IMR-90 (cell line): ENCODE measurements at places on chromosomes 12 and 14.
A peak's percentile ranks its signal among the peaks of the same experiment; 100 is the strongest.

- DNase-seq: no peak
Observed at GRCh38 chr14:88535149-88535548, 19.7 kb downstream of the PTPN21 start.

- no peak for DNase-seq
Observed at GRCh38 chr14:75001261-75001660, 1.5 kb upstream of the EIF2B2 start.

DNA sequence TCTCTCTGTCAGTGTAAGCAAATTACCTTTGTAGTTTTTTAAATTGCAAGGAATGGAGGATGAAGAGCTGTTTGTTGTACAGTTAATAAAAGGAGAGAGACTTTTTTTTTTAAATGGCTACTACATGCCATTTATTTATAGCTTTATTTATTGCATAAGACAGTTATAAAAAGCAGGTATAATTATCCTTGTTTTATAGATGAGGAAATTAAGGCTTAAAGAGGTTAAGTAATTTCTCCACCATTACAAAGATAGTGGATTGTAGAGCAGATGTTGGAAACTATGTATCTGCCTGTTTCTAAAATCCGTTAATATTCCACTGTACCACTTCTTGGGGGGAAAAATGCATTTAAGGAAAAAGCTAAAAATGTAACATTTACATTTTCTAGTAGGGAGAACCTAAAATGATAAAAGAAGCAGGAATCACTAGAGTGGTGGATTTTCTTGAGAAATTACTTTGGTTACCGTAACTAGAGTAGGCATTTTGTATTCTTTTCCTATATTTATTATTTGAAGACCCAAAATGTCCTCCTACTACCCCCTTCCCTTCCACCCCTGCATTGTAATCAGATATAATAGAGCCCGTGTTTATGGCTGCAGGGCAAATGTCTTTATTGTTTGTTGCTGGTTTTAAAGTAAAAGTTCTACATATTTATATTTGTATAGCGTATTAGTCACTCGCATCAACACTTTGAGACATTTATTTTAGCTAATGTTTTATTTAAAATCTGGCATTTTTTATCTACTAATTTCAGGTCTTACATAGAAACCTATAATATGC lies 2.3 kb downstream of the SNAPC1 start:
- no peak for DNase-seq

DNA sequence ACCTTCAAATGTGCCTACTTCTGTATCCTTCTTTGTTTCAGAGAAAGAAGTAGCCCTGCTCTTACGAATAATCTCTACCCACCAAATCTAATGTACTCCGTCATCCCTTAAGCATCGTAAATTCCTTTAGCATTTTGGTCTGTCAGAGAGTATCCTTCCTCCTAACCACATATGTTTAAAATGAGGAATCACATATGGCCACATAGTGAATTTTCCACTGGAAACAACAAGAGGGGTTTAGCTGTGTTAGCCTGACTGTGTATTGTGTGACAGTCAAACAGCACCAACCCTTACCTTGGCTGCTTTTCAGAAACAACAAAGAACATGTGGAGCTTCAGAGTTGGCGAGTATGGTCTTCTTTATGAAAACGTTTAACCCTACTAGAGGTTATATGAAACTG lies 5.5 kb downstream of the LUM start:
- DNase-seq: no peak

GRCh38 chr12:108231109-108231905 lies 102.2 kb downstream of the WSCD2 start:
- DNase-seq: no peak

- DNase-seq: no peak
Observed at GRCh38 chr12:97886511-97887176, 424.0 kb downstream of the RMST start.

GRCh38 chr14:71138448-71139293 lies 231.4 kb downstream of the PCNX1 start:
- DNase-seq: peak; percentile 48

DNA sequence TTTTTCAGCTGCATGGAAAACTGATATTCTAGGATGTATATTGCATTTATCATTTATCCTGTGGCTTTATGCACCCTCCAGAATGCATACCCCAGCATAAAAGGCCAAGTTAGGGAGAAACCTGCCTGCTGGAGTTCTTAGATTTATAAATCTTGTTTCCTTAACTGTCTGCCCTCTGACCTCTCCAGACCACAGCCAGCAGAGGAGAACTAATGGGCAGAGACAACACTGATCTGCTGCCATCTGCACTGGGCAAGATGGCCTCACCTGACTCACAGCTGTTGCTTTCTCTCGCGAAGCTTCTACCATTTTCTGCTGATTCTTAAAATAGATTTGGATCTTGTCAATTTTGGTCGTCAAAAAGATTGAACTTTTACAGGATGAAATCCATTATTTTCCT lies 65.8 kb downstream of the PPP2R5C start:
- no peak for DNase-seq

GRCh38 chr12:47740606-47741339 lies 15.5 kb upstream of the ENDOU start:
- DNase-seq: no peak
